ENCODE measurements at places on chromosomes 3 and 15.

DNA sequence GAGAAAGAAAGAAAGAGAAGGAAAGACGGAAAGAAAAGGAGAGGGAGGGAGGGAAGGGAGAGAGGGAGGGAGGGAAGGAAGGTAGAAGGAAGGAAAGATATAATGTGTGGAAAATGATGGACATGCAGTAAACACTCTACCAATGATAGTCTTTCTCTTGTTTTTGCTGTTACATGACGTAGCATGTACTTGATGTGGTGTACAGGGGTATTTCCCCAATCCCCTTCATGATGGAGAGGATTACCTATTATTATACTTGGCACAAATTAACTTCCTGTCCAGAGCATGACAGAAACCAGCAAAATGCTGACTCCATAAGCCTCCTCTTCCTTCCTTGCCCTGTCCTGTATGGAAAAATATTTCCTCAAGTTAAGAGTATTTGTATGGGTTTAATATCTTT lies 124.4 kb downstream of the B3GALNT1 start:
- DNase-seq = no peak

- DNase-seq = no peak
Observed at GRCh38 chr15:74326746-74327145, 40.7 kb downstream of the CYP11A1 start.

DNA sequence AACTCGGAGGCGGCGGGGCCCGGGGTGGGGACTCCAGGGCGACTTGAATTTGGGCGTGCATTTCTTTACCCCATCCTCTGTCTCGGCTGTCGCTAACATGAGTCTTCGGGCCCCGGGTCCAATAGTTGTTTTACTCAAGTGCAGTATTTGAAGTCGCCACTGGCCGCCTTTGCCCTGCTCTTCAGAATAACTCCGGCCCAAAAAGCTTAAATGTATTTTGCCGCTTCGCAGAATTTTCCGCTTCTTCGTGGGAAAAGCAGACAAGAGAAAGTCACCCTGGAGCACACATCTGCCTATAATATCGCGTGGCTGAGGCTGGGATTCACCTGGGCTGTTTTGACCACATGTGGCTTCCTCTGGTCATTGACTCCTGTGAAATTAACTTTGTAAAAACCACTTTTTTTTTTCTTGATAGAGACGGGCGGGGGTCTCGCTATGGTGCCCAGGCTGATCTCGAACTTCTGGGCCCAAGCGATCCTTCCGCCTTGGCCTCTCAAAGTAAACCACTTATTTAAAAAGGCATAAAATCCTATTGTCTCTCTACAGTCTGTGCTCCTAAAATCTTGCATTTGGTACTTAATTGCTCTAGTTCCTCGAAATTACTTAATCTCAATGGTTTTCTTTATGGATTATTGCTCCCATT lies 676 bp downstream of the CNOT10 start:
- no peak for DNase-seq

DNA sequence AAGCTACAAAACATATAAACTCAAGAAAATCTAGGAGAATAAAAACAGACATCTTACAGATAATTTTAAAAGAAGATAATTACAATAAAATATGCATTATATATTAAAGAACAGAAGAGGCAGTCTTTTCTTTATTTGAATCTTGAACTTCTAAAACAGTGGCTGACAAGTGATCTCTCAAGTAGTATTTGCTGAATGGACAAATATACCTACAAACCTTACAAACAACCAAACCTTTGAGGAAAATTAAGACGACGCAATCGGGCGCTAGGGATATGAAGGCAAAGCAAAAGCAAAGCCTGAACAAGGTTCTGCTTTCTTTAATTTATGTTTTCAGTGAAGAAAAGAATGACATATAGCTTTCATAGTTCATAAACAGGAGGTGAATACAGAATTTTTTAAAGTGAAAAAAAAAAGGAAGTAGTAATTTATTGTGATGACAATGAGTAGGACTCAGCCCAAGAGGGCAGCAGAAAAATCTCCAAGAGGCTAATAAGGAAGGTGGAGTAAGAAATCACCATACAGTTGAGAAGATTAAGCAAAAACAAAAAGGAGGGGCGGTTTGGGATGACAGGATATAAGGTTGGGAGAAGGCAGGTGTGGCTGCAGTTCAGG lies 347.8 kb downstream of the TBC1D5 start:
- DNase-seq = no peak

DNA sequence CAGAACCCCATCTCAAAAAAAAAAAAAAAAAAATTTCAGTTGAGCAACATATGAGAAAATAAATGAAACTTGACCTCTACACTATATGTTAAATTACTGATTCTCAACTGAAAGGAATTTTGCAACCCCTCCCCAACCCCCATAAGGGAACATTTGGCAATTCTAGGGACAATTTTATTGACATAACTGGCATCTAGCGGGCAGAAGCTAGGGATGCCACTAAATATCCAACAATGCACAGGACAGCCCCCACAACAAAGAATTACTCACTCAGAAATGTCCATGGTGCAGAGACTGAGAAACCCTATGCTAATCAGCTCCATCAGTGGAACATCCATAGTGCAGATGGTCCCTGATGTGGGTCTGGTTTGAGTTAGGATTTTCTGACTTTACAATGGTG lies 58.2 kb upstream of the OXTR start:
- no peak for DNase-seq

- DNase-seq = no peak
Observed at GRCh38 chr3:16975083-16975482, 90.3 kb downstream of the PLCL2 start.

- no peak for DNase-seq
Observed at GRCh38 chr15:85104584-85104983, 122.9 kb downstream of the PDE8A start.

DNA sequence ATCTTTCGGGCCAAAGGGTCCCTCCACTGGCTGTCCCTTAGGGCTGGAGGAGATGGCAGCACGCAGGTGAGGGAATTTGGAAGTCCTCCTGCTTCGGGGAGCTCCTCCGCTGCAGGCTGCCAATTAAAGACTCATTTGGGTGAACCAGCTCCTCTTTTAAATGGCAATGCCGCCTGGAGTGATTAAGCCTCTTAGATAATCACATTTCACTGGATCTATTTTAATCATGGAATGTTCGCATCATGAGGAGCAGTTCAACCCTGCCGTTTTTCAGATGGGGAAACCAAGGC lies 117.9 kb downstream of the LIPC start:
- no peak for DNase-seq

DNA sequence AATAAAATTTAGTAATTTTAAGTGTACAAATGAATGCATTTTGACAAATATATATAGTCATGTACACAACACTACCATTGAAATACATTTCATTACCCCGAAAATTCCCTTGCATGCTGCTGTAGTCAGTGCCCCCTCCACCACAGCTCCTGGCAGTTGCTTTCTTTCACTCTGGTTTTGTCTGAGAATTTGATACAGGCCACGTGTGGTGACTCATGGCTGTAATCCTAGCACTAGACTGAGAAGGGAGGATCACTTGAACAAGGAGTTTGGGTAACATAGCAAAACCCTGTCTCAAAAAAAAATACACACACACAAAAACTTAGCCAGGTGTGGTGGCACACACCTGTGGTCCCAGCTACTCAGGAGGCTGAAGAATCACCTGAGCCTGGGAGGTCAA lies 65.4 kb downstream of the TFRC start:
- no peak for DNase-seq

DNA sequence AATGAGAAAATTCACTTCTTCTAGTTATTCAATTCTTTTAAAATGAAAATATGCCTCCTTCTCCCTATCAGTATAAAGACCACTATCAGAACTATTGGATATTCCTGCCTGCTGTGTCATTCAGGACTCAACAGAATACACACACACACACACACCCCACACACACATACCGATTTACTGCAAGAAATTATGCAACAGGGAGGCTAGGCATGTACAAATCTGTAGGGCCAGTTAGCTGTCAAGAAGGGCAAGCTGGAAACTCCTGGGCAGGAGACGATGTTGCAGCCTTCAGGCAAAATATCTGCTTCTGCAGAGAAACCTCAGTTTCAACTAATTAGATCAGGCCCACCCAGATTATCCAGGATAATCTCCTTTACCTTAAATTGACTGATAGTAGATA lies 13.9 kb upstream of the RYR3 start:
- DNase-seq = no peak

GRCh38 chr15:91866971-91867372 lies 13.5 kb downstream of the SLCO3A1 start:
- peak; percentile 67 for DNase-seq

DNA sequence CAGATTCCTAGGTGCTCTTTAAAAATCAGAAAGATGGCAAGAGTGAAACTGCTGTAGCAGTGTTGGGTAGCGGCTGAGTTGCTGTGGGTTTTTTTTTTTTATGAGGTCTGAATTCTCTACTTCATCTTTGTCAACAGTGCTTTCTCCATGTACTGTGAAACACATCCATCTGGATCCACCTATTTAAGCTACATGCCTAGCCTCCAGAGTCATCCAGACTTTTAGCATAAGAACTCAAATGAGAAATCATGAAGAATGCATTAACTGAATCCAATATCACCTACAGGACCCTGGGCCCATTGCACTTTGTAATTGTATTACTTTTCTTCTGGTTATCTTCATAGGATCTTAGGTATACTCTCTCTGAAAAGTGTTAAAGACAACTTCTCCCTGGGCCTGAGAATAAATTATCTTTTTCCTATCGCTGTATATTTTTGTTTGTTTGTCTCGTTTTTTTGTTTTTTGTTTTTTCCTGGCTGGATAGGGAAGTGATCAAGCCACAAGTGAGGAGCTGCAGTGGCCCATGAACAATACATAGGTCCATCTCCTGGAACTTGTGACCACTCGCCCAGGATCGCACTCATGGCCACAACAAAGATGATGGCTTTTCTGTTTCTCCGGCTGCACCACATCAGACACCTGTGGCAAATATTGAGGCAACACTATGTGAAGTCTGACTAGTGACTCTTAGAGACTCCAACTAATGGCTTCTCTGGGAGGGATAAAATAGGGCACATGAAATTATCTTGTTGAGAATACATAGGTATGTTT lies 609.9 kb upstream of the AGTR1 start:
- no peak for DNase-seq

DNA sequence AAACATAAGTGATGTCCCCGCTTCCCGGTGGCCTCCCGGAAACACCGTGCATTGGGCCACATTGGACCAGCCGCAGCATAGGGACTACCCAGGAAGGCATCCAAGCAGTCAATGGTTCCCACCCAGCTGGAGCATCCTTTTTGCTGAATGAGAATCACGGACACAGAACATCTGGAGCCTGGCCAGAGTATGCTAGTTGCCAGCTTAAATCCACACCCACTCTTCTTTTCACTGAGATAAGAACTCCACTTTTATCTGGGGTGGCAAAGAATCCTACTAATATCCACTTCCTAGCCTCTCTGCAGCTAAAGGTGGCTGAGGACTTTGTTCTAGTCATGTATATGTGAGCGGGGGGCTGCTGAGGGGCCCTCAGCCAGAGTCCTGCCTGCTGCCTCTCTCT lies 95.2 kb upstream of the PLXNA1 start:
- DNase-seq = no peak

GRCh38 chr3:52685285-52685708 lies 416 bp downstream of the PBRM1 start:
- DNase-seq = peak; percentile 67

GRCh38 chr3:150411976-150412375 lies 3.9 kb downstream of the TSC22D2 start:
- no peak for DNase-seq

DNA sequence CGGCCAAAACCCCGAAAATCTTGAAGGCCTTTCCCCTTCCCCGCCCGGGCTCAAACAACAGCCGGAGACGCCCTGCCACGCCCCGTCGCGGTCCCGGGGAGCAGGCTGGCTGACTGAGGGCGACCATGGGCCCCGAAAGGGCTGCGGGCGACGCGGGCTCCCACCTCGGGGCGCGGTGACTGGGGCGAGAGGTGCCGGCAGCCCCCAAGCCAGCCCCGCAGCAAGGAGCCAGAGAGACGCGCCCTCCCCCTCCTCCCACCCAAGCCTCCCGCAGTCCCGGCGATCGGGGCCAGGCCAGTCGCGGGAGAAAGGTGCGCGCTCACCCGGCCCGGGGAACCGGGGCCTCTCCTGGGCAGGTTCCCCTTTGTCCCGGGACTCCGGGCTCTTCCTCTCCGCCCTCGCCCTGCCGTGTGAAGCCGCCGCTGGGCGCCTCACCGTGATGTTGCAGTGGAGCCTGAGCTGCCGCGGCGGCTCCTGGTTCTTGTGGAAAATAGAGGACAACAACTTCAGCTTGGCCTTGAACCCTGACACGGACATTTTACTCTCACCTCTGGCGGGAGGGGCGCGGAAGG lies 30.6 kb upstream of the ZSCAN2 start:
- DNase-seq = no peak

DNA sequence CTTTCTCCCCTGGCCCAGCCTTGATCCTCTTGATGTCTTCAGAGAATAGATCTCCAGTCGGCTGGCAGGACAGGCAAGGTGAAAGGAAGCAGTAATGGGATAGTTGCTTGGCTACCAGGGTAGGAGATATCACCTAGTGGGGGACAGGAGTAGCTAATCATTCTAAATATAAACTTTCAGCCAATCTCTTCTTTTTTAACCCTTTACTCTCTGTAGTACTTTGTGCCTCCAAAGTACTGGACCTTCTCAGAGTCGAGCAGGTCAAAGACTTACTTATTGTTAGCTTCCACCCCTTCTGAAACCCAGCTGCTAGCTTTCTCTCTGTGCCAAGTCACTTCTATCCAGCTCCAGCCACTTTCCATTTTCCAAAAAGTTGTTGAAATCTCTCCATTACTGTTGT lies 43.4 kb upstream of the FILIP1L start:
- DNase-seq = no peak

GRCh38 chr3:64718976-64719375 lies 31.2 kb upstream of the ADAMTS9 start:
- no peak for DNase-seq

DNA sequence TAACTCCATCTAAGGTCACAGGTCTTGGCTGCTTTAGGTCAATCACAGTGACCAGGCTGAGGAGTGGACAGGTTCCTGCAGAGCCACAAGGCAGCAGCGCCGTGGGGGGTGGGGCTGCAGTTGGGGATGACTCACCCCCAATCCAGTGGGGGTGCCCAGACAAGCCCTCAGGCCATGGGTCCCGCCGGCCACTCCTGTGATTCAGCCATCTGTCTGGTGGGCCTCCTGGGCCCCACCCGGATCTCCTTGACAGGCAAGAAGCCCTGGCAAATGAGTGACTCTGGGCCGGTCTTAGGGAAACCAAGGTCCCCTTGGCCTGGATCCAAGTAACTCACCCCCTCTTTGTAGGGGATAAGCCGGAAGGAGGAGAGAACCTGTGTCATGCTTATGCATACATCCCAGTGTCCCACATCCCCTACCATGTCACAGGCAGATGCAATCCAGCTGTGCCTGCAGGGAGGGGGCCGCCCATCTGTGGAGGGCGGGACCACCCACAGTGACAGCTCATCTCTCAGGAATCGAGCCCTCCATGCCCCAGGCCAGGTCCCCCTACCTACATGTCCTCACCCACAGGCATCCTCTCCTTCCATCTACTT lies 495 bp upstream of the COL7A1 start:
- DNase-seq = no peak

- DNase-seq = no peak
Observed at GRCh38 chr15:22892333-22892732, 53.9 kb downstream of the NIPA2 start.

DNA sequence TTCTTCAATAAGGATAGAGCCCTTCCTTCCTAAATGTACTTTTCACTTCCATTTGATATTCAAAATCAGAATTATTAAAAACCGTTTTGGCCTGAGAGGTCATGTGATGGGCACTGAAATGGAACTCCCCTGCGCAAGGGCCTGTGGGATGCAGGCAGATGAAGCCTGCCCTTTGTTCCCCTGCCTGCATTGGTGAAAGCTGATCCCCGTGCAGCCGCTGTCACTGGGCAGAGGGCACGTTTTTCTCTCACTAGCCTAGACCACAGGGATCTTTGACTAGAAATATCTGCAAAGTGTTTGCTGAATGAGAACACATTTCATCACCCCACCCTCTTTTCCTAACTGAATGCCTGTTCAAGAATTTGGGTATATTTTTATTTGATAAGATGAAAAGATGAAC lies 74.9 kb downstream of the TIPARP start:
- DNase-seq = peak; percentile 76
